ENCODE measurements at places on chromosomes 7 and 10. TPM values are rescaled to one million over a fixed set of nuclear protein-coding genes. Genes with fewer than 3 reads are reported as not detected.

Gene MET
- total RNA-seq = 55.3 TPM

Gene ELN
- total RNA-seq = 82.6 TPM

Gene MBL2
- total RNA-seq = not detected

Gene PILRA
- total RNA-seq = not detected

Gene HNRNPA2B1
- total RNA-seq = 65.2 TPM

Gene ANKRD22
- not detected for total RNA-seq

Gene THSD7A
- 0.17 TPM for total RNA-seq

Gene HOXA9
- total RNA-seq = 0.33 TPM

Gene MNX1
- total RNA-seq = not detected

Gene PBLD
- 4.4 TPM for total RNA-seq

Gene PRKG1
- total RNA-seq = 27.2 TPM

Gene SDHAF3
- total RNA-seq = 4.3 TPM

Gene LRRC18
- total RNA-seq = not detected

Gene SMIM30
- total RNA-seq = 54.7 TPM

Gene ZNF3
- total RNA-seq = 23.4 TPM

Gene SEC24C
- total RNA-seq = 85.0 TPM
